ENCODE measurements at places on chromosomes 6 and 20.
A peak's percentile ranks its signal among the peaks of the same experiment; 100 is the strongest.

DNA sequence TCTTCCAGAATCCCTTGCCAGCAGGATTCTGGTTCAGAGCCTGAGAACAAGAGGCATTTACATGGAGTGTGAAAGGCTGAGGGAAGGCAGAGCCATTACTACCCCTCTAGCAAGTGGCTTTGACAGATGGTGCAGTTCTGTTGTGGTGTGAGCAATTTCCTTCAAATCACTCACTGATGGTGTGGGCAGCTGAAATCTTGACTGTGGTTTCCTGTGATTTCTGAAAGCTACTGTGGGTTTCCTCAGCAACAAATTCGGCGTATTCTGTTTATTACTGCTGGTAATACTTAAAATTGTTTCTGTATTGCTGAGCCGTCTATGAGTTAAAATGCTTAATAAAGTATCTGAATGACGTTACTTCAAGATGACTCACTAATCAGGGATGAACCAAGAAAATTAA lies 181.5 kb upstream of the TCF21 start:
- DNase-seq = no peak

- no peak for DNase-seq
Measured at GRCh38 chr6:139485742-139486475, 111.5 kb upstream of the CITED2 start.

DNA sequence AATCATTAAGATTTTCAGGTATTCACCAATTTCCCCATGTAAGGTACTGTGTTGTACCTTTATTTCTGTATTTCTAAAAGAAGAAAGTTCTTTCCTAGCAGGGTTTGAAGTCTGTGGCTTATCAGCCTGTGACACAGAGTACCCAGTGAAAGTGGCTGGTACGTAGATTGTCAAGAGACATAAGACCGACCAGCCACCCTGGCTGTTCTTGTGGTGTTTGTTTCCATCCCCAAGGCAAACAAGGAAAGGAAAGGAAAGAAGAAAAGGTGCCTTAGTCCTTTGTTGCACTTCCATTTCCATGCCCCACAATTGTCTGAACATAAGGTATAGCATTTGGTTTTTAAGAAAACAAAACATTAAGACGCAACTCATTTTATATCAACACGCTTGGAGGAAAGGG lies 40.6 kb upstream of the SMIM28 start:
- no peak for DNase-seq

DNA sequence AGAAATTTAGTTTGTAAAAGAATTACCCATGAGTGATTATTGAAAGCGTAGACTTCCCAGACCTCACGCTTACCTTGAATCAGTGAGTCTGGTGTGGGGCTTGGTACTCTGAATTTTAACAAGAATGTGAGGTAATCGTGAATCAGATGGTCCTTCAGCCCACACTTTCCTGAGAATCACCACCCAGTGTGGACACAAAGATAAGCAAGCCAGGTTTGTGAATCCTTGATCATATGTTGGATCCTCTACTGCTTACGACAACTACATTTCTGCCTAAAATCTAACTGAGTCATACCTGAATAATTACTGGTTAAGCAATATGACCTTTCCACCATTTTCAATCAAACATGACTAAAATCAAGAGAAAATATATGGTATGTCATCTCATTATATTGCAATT lies 589.3 kb downstream of the TFAP2A start:
- DNase-seq = no peak

DNA sequence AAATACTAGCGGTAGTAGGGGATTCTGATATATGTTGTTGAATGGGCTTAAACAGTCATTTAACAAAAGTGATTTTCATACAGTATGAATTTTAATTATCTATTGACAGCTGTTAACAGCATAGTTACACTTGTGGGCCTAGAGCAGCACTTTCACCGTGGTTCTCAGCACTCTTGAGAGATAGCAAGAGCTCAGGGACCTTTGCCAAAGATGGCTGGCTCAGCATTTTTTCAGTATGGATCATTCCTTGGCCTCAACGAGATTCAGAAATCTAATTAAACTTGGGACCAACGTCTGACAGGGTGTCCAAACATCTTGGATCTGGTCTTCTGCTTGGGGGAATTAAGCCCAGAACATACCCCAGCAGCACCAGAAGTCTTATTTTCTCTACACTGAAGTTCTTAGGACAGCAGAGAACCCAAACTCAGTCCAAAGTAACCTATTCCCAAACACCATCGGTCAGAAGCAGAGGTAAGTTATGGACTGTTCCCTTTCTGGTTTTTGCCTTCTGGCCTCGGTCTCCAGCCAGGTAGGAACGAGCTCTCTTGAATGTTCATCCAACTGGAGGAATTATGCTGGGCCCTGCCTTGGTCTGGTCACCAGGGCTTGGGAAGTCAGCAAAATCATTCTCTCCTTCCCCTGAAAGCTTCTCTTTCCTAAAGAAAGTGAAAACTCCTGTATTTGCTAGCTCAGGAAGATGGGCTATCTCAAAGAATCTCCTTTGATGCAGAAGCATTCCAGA lies 25.7 kb downstream of the PRPH2 start:
- no peak for DNase-seq

- no peak for DNase-seq
Measured at GRCh38 chr6:40948570-40948969, 90.5 kb downstream of the UNC5CL start.

GRCh38 chr20:51529758-51530157 lies 12.8 kb downstream of the NFATC2 start:
- DNase-seq = no peak

GRCh38 chr6:88855541-88856147 lies 107.8 kb downstream of the RNGTT start:
- DNase-seq = no peak

GRCh38 chr6:6131492-6132109 lies 124.9 kb upstream of the NRN1 start:
- DNase-seq = no peak

DNA sequence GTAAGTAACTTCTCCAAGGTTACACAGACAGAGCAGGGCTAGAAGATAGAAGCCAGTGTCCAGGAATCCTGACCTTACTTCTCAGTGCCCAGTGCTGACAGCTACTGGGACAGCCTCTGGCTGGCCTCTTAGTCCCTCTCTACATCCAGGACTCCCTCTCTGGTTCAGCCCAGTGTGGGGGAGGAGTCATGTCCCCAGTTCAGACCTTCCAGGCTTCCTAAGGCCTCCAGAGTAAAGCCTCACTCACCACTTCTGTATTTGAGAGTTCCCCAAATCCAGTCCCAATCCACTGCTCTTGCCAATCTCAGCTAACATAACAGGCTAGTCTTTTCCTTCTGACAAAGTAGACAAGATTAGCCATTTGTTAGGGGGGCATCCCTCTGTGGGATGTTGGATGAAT lies 36.9 kb upstream of the EPB41L1 start:
- peak; percentile 54 for DNase-seq

GRCh38 chr6:158686791-158687381 lies 37.0 kb downstream of the SYTL3 start:
- no peak for DNase-seq

DNA sequence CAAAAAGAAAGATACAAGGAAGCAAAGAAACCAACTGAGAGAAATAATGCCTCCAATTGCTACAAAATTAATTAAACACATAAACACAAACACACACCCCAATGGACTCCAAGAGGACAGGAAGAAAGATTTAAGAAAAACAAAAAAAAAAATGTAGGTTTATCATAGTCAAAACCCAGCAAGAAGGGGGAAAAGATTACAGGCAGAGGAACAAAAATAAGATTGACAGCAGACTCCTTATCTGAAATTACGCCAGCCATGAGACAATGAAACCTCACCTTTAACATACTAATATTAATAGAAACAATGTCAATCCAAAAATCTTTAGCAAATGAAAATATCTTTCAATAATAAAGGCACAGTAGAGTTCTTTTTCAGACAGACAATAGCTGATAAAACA lies 155.8 kb downstream of the RNGTT start:
- no peak for DNase-seq

DNA sequence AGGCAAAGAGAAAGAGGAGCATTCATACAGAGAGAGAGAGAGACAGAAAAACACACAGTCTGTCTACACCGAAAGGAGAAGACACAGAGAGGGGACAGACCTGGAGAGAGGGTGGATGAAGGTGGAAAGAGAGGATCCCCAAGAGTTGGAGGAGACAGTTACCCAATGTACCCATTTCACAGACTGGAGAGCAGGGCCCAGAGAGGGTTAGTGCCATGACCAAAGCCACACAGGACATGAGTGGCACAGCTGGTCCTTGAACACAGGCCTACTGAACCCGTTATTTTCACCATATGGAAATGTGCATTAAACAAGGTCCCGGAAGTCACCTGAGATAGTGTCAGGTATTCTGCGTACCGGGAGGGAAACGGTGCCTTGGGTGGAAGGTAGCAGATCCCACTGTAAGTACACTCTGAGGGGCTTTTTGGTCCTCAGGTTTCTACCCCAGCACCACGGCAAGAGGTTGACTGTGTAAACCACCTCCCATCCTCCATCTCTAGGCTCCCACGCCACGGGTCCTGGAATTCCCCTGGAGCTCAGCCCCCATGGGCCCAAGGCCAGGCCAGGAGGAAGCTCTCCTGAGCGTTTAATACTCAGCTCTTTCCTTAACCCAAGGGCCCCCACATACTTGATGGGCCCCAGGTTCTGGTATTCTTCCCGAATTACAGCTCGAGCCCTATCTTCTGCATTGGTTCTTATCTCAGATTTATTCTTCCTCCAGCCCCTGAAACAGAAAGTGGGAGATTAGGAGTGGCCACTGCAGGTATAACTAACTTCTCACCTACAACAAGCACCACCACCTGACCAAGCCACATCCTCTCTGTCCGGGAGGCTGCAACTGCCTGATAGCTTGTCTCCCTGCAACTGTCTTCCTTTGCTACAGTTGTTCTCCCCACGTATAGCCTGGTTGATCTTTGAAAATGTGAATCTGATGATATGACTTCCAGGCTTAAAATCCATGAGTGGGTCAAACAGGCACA lies 38.4 kb upstream of the OCSTAMP start:
- no peak for DNase-seq

DNA sequence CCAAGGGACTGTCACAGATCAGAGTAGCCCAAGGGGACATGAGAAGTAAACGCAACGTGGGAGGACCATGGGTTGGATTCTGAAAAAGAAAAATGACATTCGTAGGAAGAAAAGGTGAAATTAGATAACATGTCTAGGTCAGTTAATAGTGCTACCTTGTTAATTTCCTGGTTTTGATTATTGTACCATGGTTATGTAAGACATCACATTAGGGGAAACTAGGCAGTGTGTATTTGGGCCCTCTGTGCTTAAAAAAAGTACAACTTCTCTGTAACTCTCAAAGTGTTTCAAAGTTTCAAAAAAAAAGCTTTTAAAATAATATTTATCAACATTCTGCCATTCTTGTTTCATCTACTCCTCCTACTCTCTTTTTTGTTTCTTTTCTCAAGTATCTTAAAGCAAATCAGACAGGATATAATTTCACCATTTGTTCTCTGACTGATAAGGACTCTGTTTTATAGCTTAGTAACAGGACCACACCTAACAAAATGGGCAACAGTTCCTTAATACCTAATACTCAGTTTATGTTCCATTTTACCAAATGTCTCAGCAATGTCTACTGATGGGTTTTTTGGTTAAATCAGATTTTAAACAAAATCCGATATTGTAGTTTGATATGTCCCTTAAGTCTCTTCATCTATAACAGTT lies 97.1 kb upstream of the PLCB4 start:
- no peak for DNase-seq
